ENCODE measurements at places on chromosomes 12 and 14.

DNA sequence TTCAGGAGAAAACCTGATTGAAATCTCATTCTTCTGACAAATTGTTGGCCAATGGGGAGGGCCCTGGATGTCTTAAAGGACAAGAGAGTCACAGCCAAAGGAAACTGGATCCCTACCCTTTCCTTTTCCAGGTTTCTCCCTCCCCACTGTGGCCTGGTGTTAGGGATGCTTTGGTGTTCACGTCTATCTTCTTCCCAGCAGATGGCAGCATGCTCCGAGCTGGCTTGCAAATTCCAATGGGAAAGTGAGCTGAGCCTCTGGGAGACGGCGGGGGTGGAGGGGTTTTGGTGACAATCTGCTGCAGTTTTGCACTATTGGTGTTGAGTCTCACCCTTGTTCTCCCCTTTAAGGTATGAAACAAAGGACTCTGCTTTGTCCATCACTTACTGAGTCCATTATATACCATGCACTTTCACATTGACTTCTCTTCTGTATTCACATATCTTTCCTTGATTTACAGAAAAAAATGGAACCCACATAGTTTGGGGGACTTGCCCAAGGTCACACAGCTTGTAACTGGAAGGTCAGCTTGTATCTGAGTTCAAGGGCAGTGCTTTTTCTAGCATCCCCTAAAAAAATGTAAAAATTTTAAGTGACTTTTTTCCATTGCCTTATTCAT is 39.3 kb downstream of the CCDC177 start:
- DNase-seq = peak; percentile 12

- DNase-seq = peak; percentile 19
Measured at GRCh38 chr12:19234171-19234704, 104.7 kb downstream of the PLEKHA5 start.

- no peak for DNase-seq
Measured at GRCh38 chr14:96861568-96862310, 64.6 kb downstream of the VRK1 start.

DNA sequence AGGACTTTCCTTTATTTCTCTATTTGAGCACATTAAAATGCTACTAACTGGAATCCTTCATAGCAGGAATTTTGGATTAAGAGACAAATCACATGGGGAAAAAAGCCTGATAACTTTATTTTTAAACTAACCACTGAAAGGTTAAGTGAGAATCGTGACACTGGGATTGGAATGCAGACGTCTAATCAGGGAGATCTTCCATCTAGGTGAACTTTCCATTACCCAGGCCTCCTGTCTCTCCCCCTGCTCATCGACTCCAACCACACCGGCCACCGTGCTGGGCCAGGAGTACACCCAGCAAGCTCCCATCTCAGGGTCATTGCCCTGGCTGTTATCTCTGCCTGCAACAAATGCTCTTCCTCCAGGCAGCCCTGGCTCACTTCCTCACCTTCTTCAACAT is 19.0 kb downstream of the PTGER2 start:
- DNase-seq = no peak

DNA sequence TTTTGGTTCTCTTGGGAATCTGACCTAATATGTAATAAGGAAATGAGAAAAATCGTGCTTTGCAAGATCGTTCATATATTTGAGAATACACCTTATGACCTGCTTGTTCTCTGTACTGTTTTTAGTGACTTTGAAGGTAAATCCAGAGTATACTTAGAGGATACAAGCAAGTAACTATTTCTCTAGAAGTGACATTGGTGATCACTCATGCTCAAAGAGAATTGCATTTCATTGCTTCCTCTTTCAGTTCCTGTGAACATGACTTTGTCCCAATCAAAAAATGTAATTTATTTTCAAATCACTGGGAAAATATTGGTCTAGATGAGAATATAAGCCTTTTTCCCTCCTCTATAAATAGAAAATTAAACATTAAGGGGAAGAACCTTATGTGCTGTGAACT is 2.7 kb downstream of the KTN1 start:
- peak; percentile 35 for DNase-seq

- no peak for DNase-seq
Measured at GRCh38 chr12:114949058-114949820, 265.3 kb upstream of the TBX3 start.

DNA sequence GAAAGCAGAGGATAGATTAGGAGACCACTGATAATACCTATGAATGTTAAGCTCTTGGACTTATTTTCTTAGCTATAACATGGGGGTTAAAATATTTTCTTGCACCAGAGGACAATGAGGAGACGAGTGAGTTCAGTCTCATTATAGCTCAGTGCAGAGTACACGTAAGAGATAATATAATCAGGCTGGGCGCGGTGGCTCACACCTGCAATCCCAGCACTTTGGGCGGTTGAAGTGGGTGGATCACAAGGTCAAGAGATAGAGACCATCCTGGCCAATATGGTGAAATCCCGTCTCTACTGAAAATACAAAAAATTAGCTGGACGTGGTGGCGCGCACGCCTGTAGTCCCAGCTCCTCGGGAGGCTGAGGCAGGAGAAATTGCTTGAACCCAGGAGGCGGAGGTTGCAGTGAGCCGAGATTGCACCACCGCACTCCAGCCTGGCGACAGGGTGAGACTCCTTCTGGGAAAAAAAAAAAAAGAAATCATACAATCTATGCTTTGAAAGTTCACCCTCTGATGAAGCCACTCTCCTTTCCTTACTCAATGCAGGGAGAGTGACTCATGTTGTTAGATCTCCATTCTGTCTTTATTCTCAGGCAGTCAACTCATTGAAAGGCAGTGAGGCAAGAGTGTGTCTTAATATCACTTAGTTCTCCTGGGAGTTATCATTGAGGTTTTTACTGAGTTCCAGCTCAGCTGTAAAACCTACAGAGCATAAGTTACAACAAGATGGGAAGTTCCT is 134.2 kb downstream of the SYNE2 start:
- no peak for DNase-seq

DNA sequence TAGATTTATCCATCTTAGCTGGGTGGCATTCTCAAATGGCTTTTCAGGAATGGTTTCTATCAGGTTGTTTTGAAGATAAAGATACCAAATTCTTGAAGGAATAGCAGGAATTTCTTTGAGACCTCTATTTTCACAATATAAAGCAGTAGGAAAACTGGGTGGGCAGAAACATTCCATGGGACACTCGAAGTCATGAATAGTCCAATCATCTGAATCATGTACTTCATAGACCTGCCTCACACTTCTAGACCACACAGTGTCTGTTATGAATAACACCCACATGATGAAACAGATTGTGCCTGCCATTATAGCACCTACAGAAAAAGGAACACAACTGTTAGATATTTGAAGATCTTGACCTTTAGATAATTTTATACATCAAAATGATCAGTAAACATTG is 1.8 kb downstream of the KERA start:
- DNase-seq = no peak

GRCh38 chr14:24145690-24146452 is 539 bp downstream of the PSME2 start:
- no peak for DNase-seq

DNA sequence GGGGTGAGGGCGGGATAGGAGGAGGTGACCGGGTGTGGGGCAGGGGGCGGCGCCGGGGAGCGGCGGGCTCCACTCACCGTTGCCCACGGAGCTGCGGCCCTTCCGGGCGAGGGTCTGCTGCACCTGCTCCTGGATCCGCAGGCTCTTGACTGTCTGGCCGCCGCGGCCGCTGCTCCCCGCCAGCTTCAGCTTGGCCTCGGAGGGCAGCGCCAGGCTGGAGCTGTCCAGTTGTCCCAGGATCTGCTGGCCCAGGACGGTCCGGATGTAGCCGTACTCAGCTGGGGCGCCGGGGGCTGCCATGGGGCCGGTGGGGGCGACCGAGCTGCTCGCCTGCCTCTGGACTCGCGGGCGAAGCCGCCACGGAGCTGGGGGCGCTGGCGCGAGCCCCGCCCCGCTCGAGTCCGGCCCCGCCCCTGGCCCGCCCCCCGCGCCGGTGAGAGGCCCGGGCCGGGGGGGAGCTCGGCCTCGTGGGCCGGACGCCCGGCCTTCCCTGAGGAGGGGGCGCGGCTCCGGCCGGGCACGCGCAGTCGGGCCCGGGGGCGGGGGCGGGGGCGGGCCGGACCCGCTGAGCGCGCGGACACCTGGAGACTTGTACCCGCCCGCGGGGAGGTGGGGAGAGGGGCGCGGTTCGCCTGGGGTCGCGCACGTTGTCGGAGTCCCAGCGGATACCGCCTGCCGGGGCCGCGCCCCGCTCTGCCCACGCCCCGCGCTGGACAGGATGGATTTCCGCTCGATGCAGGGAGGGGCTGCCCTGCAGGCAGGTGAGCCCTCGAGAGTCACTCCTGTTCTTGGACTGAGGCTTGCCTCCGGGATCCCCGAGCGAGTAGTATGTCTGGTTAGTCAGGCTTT is at the start of gene PKP2:
TSS of gene PKP2 (minus strand) at position 346 of the 849 bp plus-strand sequence. CDS start at position 300, 46 bp downstream.
- DNase-seq = peak; percentile 28

GRCh38 chr14:78075033-78075432 is 95.1 kb upstream of the NRXN3 start:
- DNase-seq = no peak

GRCh38 chr14:69424149-69424923 is 25.8 kb downstream of the SLC39A9 start:
- DNase-seq = no peak

DNA sequence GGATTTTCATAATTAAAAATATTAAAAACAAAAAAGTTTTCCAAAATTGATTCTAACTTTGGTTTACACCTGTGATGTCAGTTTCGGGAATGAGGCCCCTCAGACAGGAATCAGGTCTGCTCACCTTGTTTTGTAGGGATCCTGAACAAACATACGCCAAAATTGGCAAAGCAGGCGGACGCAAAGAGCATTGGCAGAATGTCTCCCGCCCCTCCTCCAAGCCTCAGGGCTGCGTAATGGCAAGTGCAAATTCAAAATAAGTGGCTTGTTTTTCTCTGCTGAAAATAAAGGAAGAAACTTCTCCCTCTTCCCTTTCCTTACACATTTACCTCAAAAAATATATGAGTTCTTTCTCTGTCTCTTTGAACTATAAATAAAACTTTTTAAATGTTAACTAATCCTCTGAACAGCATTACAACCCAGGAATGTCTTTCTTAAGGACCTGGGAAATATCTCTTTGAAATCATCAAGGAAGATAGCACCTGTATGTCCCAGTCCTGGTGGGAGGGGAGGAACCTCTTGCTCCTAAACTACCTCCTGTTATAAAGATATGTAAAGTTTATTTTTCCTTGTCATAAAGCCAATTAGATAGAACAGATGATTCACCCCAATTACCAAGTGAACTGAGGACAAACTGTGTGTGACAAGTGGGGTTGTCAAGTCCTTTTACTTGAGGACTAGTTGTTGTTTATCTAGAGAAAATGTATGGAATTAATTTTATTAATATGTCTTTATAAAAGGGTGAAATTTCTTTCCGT is 16.5 kb downstream of the OR6J1 start:
- no peak for DNase-seq

DNA sequence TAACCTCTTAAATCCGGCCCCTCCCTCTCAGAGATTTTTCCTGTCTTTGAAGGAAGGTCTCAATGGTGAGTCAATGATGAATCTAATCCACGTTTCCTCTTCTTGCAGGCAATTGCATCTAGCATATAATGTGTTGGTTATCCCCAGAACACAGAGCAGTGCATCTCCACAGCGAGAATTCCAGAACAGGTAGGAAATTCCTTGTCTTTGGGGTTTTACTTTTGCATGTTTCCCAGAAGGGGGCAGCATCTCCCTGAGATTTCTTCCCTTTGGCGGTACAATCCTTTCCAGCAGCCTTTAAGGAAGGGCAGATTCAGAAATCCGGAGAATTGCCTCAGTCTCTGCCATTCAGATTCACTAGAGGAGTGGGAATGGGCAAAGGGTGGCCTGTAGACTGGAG is 128.0 kb downstream of the KCNA5 start:
- peak; percentile 48 for DNase-seq

- DNase-seq = no peak
Measured at GRCh38 chr12:53064613-53065436, 14.4 kb downstream of the SPRYD3 start.

DNA sequence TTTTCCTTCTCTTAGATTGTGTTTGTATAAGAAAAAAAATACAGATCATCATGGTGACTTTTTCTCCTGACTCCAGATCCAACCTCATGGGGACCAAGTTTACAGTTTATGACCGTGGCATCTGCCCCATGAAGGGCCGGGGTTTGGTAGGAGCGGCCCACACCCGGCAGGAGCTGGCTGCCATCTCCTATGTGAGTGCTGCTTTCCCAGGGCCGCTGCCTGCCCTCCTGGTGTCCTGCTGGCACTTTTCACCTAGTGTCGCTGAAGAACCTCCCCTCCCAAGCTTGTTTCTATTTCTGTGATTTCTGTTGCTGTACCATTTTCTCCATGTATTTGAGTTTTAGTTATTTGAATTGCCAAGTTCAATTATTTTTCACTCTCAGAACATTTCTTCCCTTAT is 24.8 kb upstream of the TEAD4 start:
- no peak for DNase-seq

- DNase-seq = no peak
Measured at GRCh38 chr14:103562179-103562428, 353 bp downstream of the BAG5 start.

GRCh38 chr14:103155010-103155409 is 31.7 kb downstream of the TNFAIP2 start:
- peak; percentile 36 for DNase-seq

DNA sequence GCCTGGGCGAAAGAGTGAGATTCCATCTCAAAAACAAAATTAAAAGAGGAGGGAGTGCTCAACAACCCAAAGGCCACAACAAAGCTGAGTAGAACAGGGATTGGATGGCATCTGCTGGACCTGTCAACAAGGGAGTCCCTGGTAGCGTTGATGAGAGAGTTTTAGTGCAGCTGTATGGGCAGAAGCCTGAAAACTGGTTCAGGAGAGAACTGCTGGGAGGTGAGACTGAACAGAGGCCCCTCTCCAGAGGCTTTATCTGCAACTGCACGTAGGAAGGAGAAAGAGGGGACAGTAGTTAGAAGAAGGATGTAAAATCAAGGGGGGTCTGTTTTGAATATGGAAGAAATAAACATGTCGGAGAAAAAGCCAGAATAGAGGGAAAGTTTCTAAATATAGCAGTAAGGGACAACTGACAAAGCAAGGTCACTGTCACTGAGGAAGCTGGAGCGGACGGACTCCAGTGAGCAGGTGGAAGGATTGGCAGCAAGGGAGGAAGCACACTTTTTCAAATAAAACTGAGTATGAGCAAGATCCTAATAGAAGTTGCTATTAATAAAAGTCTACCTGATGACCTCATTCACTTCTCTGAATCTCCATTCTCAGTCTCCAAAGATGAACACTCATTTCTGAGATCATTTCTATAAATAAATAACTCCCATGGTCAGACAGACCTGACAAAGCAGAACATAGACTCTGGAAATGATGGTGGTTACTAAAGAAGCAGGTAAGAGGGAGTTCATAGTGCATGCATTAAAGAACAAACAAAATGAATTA is 11.8 kb upstream of the ATF1 start:
- DNase-seq = no peak
